ENCODE measurements at places on chromosomes 11 and 22.

GRCh38 chr11:35412285-35412684, 7.1 kb downstream of the SLC1A2 start:
- DNase-seq: no peak

GRCh38 chr11:120271672-120272071, 31.7 kb downstream of the POU2F3 start:
- DNase-seq: no peak

DNA sequence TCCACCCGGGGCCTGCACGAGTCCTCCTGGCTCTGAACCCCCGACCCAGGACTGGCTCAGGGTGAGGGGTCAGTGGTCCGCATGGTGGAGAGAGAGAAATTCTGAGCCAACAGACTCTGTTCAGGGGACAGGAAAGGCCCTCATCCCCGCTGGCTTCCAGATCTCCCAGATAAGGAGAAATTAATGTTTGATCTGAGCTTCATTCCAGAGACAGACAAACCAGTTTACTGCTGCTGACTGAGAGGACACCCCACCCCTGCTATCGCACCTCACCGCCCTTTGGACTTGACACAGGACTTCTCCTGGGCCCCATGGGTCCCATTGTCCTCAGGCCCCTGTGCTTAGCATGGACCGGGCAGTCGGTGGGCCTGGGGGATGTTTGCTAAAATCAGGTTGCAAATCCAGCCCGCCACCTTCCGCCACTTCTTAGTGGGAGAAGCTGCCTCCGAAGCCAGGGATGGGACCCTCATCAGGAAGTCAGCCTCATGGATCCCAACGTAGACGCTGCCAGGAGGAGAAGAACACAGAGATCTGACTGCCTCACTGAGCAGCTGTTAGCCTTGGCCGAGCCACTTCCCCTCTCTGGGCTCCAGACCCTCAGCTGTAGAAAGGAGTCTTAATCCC, 11.2 kb upstream of the UPK3A start:
- peak; percentile 86 for DNase-seq

DNA sequence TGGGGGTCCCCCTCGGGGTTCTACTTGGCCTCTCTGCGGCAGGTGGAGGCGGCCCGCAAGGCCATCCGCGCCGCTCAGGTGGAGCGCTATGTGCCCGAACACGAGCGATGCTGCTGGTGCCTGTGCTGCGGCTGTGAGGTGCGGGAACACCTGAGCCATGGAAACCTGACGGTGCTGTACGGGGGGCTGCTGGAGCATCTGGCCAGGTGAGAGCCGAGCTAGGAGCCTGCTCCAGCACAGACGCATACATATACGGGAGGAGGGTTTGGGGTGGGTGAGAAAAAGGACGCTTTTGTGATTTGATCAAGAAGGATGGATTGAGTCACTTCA, 415 bp downstream of the CENATAC start:
- no peak for DNase-seq

DNA sequence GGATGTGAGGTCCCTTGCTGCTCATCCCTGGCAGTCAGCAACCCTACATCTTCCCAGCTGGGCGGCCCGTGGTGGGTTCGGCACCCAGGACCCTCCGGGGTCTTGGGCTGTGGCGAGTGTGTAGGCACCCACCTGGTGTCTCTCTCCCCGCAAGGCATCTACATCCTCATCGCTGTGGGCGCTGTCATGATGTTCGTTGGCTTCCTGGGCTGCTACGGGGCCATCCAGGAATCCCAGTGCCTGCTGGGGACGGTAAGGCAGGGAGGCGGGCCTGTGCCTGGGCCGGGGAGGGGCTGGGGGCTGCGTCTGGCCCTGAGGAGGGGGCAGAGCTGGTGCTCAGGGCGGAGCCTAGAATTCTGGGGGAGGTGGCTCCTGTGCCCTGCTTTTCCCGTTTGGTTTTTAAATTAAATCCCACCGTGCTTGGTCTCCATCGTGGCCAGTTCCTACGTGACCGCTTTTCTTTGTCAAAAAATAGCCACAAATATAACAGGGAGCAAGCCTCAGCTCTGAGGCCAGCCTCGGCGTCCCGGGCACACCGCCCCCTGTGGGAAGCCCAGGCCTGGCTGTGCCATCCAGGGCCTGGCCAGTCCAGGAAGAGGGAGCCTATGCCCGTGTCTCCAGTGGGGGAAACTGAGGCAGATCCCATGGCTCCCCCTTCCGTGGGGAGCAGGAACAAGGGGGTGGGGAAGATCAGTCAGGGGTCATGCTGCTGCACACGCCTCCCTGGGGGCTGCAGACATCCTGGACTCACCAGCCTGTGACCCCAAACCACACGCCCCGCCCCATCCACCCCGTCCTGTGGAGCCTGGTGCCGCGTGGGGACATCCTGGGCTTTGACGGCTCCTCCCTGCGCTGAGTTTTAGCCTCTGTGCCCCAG, 6.4 kb upstream of the TSSC4 start:
- DNase-seq: no peak

DNA sequence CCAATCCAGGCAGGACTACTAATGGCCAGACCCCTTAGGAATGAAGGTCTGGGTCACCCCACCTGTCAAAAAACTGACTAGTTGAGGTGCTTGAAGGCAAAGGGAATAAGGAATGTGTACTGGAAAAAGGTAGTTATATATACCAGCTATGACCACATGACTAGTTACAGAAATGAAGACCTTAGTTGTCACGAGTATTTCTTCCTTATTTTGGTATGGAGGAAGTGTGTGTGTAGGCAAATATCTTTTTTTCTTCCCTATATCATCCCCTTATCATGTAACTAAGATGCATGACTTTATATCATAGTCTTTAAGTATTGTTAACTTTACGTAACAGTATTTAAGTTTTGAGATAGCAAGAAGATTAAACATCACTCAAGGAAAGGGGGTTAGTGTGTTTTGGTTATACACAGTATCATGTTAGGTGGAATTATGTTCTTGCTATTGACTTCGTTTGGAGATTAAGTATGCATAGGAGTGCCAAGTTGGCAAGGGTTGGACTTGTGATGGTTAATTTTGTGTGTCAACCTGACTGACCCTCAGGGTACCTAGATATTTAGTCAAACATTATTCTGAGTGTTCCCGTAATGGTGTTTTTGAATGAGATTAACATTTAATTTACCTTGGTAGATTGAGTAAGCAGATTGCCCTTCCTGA, 38.2 kb upstream of the NARS2 start:
- DNase-seq: no peak

DNA sequence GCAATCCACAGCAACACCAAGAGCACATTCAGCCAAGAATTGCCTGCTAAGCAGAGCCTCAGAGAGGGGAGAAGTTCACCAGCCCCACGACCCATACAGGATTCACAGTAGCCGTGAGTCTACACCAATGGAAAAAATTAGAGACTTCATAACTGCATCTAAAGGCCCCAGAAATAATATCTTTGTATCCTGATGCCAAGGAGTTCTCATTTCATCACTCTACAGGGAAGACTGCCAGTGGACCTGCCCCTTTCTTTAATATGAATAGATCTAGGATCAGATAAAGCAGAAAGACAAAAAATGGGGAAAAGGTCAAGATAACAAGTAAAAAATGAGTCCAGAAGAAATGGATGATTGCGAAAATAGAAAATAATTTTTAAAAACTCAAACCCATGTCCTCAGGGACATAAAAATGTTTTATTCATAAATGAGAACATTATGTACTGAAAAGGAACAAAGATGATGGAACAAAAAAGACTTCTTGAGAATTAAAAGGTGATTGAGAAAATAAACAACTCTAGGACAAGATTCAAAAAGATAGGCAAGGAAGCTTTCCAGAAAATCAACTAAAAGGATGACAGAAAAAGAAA, 9.5 kb downstream of the APOL3 start:
- no peak for DNase-seq

DNA sequence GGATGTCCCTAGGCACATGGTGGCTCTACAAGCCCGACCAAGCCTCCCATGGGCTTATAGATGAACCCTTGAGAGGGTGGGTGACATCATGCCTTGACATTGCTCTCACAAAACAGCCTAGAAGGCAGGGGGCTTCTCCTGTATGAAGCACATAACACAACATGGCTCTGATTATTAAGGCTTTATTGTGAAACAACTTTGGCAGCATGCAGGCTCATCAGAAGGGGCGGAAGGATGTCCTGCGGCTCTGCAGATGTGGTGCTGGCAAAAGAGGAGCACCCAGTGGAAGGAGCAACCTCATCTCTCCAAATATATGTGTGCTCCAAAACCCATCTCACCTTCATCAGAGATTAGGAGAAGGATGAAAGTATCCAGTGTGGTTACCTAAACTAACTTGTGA, 100.4 kb downstream of the MPPED2 start:
- DNase-seq: no peak
